ENCODE measurements at places on chromosomes 16 and 17.

GRCh38 chr16:85751698-85752501, 1.0 kb upstream of the C16orf74 start:
- DNase-seq: no peak

- no peak for DNase-seq
Observed at GRCh38 chr16:20620770-20621169, 44.6 kb upstream of the ACSM2B start.

DNA sequence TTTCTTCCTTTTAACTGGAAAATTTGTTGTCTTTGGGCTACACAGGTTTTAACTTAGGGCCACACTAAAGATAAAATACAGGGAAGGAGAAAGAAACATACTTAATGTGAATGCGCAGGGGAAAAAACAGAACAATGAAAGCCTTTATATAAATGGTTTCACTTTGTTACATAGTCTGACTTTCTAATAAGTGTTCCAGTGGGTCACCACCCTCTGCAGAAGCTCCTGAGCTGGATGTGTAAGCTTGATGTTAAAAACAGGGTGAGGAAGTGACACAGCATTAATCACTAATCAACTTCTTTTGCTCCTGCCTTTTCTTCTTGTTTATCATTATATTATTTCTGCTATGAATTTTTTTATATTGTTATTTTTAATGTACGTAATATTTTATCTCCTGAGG, 445.6 kb upstream of the CA10 start:
- DNase-seq: no peak

GRCh38 chr17:47852113-47852949, 1.4 kb upstream of the SP6 start:
- DNase-seq: no peak

GRCh38 chr17:77371117-77371887, 230.5 kb downstream of the SEC14L1 start:
- DNase-seq: no peak

- no peak for DNase-seq
Observed at GRCh38 chr17:78019367-78019975, 61.0 kb downstream of the TNRC6C start.

GRCh38 chr16:89453501-89454321, 36.6 kb downstream of the ANKRD11 start:
- no peak for DNase-seq
